ENCODE measurements at places on chromosomes 6 and 20. TPM values are rescaled to one million over a fixed set of nuclear protein-coding genes. Genes with fewer than 3 reads are reported as not detected.

MOG gene
- not detected for total RNA-seq

PDYN gene
- not detected for total RNA-seq

FAM209B gene
- total RNA-seq, result not detected

F13A1 gene
- under 0.01 TPM for total RNA-seq

GSTA2 gene
- not detected for total RNA-seq

All from uterine smooth muscle cell (primary cell).